Hippocampal formation (tissue), 2 donors: ENCODE measurements at places on chromosomes 6 and 20.

DNA sequence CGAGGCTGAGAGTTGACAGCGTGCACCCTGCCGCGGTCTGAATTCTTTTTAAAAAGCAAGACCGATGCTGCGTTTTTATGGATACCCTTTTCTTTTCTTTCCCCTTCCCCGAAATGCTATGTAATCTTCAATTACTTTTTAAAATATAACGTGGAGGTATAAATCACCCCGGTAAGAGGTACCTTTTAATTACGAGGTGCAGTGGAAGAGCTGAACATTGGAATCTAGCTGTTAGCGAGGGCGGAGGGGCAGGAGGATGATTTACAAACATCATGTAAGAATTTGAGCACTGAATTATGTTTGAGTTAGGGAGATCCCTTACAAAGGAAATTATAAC is 1.2 kb downstream of the EYA2 start:
- no peak for DNase-seq

DNA sequence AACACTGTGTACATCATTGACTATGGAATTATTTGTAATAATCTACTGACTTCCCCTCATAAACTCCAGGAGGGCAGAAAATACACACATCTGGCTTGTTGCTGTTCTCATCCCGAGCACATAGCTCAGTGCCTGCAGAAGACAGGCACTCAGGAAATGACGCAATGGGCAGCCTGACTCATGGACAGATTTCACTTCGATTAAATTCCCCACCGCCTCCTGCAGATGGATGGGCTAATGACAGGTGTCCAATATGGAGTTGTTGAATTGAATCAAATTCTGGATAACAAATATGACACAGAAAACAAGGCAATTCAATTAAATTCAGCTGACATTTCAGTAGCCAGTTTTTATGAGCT is 9.1 kb downstream of the ANKRD60 start:
- no peak for DNase-seq

- DNase-seq, result no peak
Observed at GRCh38 chr6:76790045-76790796, 673.1 kb downstream of the HTR1B start.

- peak; percentile 57 for DNase-seq
Observed at GRCh38 chr6:111759836-111760785, 113.1 kb downstream of the FYN start.

DNA sequence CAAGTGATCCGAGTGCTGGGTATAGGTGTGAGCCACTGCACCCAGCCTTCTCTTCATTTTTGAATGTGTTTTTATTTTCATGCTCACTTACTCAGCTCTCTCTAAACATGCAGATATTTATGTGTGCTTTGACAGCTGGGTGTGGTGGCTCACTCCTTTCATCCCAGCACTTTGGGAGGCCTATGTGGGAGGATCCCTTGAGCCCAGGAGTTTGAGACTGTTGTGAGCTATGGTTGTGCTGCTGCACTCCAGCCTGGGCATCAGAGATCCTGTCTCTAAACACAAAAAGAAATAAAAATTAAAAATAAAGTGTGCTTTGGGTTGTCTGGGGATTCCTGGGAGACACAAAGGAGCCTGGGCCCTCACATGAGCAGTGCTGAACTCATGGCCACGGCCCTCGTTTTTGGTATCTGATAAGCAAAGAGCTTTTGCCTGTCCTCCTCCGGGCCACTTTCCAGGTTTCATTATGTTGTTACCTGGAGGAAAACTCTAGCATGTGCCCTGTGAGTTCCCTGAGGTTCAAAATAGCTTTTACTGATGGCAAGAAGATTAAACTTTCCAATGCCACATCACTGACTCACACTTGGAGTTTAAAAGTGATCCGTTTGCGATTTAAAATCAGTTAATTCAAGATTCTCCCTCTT is 78.5 kb downstream of the CD164 start:
- DNase-seq, result no peak

GRCh38 chr6:76174722-76175121 is 102.3 kb upstream of the IMPG1 start:
- DNase-seq, result no peak

DNA sequence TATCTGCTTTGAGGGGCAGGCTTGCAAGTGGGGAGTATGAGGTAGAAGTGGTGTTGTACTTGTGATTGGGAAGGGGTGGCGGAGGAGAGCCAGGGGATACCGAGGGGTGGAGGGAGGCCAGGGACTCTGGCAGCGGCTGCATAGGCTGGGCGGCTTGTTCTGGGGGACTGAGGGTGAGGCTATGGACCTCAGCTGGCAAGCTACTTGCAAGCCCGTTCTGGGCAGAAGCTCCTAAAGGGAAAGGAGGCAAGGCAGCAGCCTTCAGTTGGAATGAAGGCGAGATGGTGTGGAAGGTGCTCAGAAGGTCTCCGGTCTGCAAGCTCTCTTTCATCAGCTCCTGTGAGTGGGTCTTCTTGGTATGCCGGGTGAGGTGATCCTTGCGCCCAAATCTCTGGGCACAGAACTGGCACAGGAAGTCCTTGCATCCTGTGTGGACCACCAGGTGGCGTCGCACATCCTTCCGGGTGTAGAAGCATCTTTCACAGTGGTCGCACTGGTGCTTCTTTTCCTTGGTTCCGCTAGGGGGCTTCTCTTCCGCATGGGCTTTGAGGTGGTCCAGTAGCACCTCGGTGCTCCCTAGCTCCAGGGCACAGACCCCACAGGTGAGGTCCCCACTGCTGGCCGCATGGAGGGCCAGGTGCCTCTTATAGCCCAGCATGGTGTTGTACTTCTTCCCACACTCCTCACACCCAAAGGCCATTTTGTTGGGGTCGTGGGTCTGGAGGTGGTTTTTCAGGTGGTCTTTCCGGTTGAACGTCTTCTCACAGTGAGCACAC is 66.0 kb downstream of the PLAGL1 start:
- no peak for DNase-seq

DNA sequence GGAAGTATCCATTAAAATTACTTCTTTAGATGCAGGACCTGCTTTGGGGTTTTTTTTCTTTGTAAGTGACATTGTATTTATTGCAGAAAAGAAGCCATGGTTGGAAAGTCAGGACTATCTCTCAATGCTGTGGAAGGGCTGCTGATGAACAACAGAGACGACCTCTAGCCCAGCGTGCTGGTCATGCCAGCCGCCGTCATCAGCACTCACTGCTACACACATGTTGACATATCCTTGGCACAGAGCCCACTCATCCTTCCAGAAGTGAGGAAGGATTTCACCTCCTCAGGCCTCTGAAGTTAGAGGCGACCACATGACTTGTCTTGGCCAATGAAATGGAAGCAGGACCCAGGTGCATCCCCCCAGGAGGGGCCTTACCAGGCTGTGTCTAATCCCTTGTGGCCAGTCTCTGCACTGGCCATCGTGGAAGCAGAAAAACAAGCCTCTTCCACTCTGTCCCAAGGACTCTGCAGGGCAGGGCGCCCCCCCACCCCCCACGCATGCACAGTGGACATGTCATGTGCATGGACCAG is 343.5 kb downstream of the TAF4 start:
- DNase-seq, result no peak

DNA sequence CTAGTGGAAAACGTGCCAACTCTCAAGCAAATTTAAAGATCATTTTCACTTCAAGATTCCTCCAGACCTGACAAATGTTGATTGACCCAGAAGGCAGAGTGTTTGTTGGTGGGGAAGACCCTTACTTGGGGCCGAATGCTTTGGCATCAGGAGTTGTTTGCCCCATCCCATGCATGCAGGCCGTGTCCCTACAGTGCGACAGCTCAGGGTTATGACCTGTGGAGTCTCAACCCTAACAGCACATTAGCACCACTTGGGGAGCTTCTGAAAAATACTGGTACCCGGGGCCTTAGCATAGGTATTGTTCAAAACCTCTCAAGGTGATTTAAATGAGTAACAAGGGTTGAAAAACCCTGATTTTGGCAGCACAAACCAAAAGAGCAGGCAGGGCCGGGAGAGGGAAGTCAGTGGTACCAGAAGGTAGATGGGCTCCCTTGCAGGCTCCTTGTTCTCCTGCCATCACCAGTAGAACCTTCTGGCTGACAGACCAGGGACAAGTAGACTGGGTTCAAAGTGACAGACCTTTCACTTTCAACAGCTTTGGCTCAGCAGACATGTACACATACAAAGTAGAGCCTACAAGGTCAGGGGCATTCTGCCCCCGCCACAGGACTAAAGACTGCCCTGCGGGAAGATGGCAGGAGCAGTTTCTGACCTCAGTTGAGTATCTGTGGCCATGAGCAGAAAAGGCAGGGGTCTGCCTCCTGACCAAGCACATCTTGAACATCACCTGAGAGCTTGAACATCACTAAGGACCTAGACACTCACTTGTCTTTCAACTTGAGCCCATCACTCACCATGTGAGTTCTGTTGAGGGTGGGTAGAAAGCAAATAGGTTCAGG is 39.6 kb downstream of the PLCG1 start:
- no peak for DNase-seq

DNA sequence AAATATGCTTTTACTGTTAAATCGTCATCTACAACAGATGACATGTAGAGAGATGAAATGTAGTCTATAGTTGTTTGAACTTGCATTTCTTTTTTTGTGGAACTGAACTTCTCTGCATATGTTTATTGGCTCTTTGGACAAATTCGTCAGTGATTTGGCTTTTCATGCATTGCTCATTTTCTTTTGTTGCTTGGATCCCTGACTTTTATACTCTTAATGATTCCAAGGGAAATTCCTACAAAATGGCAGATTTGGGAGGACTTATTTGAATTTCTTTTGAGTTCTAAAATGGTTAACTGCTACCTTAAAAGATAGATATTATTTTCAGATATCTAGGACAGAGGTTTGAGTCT is 65.4 kb downstream of the UTRN start:
- no peak for DNase-seq

DNA sequence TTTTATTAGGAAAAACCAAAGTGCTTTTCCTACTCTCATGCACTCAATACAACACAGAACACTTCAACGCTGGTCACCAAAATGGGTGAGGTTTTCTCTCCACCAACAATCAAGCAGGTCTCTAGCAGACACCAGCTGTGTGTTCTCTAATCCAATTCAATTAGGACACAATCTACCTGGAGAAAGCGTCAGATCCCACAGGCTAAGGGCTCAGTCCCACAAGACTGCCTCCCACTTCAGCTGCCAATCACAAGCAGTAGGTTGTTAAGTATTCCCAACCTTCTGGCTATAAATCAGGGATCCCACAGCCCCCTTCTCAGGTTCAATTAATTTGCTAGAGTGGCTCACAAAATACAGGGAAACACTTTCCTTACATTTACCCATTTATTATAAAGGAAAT is 47.7 kb downstream of the STMND1 start:
- no peak for DNase-seq

GRCh38 chr6:132333639-132334520 is 67.4 kb downstream of the MOXD1 start:
- no peak for DNase-seq

- no peak for DNase-seq
Observed at GRCh38 chr6:27121640-27122039, 125.9 kb upstream of the PRSS16 start.

DNA sequence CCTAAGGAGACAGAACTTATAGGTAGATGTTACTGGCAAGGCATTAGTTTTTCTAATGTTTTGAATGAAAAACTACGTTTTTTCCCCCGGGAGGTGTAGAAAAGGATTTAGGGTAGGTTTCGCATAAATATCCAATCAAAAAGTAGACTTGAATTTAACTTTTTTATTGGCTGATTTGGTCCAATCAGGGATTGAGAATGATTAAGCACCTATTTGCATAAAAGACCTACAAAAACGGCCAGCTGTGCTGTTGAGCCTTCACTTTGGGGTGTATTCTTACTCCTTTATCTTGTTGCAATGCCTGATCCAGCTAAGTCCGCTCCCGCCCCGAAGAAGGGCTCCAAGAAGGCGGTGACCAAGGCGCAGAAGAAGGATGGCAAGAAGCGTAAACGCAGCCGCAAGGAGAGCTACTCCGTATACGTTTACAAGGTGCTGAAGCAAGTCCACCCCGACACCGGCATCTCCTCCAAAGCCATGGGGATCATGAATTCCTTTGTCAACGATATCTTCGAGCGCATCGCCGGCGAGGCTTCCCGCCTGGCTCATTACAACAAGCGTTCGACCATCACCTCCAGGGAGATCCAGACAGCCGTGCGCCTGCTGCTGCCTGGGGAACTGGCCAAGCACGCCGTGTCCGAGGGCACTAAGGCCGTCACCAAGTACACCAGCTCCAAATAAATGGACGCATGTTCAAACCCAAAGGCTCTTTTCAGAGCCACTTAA is 113.5 kb upstream of the BTN3A2 start:
- DNase-seq, result peak; percentile 12

- no peak for DNase-seq
Observed at GRCh38 chr6:90190131-90190530, 106.5 kb downstream of the BACH2 start.

DNA sequence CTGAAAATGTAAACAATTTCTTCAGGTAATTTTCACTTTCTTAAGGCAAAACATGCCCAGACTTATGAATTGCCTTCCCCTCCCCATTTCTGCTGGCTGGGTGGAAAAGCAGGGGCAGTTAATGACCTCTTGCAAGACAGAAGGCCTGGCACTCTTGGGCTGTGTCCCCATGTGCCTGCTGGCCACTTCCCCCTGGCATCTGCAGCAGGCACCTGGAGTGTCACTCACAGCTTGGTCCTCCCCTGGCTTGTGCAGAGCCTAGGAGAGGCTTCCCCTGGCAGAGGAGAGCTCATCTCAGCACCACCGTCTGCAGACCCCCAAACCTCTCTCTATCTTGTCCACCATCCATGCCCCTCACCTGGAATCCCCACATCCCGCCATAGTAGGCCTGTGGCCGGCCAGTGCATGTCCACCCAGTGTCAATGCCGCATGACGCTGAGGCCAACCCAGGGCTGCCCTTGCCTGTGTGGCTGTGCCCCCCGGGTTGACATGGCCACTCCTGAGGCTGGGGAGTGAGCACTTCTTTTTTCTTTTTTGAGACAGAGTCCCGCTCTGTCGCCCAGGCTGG is 83.5 kb upstream of the SLC22A23 start:
- no peak for DNase-seq

DNA sequence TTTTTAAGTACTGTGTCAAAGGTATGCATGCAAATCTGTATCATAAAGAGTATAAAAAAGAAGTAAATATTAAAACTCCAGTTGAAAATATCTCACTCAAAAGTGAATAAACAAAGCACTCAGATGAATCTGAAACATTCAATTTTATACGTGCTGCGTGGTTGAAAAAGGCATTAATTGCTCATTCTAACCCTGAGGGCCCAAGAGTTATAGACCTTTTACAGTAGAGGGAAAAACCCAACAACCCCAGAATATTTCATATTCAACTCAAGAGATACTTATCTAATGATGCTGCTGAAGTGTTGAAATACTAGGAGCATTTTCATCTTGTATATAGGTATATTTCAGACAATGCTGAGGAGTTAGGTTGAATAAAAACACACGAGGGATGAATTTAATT is 862.8 kb upstream of the CITED2 start:
- no peak for DNase-seq

GRCh38 chr20:32159766-32160221 is 47.7 kb downstream of the PLAGL2 start:
- no peak for DNase-seq
